ENCODE measurements at places on chromosomes 4 and X. TPM values are rescaled to one million over a fixed set of nuclear protein-coding genes. Genes with fewer than 3 reads are reported as not detected.

DNA sequence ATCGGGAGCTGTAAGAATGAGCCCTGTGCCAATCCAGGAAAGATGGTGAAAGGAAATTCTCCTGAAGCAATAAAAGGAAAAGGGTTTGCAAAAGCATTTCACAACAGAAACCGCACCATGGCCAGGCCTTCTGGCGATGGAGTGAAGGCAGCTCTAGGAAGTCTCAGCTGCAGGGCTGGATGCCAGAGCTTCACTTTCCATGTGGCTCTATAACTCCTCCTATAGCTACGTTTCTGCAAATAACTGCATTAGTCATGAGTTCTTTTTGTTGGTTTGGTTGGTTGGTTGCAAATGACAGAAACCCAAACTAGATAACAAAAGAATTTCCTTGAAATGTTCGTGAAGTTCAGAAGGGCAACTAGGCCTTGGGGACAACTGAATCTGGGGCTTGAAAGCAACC is 84.6 kb downstream of the RELL1 start:
- no peak for DNase-seq
- H3K36me3 ChIP-seq: no peaks in the 10 kb centered on the region
- H3K27ac ChIP-seq: no peak overlapping the region
- no peaks in the 10 kb centered on the region for H3K27me3 ChIP-seq
- no peaks in the 10 kb centered on the region for H3K4me1 ChIP-seq
- no peak overlapping the region for H3K4me3 ChIP-seq

GRCh38 chr4:153232768-153233167 is 28.5 kb downstream of the TRIM2 start:
- no peaks in the 10 kb centered on the region for H3K36me3 ChIP-seq
- H3K27ac ChIP-seq: peak overlapping the region; percentile 9
- H3K4me1 ChIP-seq: peaks cover 24% of the 10 kb centered on the region
- no peaks in the 10 kb centered on the region for H3K27me3 ChIP-seq
- DNase-seq: no peak
- no peak overlapping the region for H3K4me3 ChIP-seq

GRCh38 chrX:109954955-109955354 is 48.0 kb upstream of the TMEM164 start:
- no peaks in the 10 kb centered on the region for H3K4me1 ChIP-seq
- H3K4me3 ChIP-seq: no peak overlapping the region
- H3K36me3 ChIP-seq: no peaks in the 10 kb centered on the region
- DNase-seq: no peak
- H3K27ac ChIP-seq: no peak overlapping the region
- no peaks in the 10 kb centered on the region for H3K27me3 ChIP-seq

GRCh38 chr4:78796526-78796925 is 20.4 kb downstream of the BMP2K start:
- H3K36me3 ChIP-seq: no peaks in the 10 kb centered on the region
- H3K4me3 ChIP-seq: no peak overlapping the region
- no peaks in the 10 kb centered on the region for H3K27me3 ChIP-seq
- DNase-seq: no peak
- peaks cover 5% of the 10 kb centered on the region for H3K4me1 ChIP-seq

DNA sequence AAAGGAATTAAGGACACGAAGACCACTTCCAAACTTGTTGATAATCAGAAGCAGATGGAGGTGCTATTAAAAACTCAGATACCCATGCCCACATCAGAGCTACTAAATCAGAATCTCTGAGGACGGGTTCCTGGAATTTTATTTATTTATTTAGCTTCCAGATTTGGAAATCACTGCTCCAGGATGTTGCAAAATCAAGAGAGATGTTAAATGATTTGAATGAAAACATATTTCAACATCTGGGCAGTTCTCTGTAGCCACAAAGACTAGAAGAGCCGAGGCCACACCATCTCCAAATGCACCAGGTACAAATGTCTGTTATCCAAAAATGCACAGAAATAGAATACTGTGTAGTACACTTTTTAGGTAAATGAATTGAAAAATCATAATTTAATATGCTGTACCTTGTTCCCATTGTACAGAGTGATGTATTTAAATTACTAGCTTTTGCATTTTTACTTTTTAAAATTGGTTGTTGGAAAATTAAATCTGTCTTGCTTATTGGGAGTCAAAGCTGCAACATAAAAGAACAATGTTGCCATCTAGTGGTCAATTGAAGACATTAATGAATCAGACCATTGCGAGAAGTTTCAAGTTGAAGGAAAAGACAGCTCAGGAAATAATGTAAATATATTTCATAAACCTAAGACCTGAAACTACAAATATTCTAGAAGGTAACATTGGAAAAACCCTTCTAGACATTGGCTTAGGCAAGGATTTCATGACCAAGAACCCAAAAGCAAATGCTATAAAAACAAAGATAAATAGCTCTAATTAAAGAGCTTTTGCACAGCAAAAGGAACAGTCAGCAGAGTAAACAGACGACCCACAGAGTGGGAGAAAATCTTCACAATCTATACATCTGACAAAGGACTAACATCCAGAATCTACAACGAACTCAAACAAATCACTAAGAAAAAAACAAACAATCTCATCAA is 151.3 kb upstream of the TTC29 start:
- H3K27me3 ChIP-seq: no peaks in the 10 kb centered on the region
- H3K4me3 ChIP-seq: no peak overlapping the region
- H3K4me1 ChIP-seq: no peaks in the 10 kb centered on the region
- DNase-seq: no peak

DNA sequence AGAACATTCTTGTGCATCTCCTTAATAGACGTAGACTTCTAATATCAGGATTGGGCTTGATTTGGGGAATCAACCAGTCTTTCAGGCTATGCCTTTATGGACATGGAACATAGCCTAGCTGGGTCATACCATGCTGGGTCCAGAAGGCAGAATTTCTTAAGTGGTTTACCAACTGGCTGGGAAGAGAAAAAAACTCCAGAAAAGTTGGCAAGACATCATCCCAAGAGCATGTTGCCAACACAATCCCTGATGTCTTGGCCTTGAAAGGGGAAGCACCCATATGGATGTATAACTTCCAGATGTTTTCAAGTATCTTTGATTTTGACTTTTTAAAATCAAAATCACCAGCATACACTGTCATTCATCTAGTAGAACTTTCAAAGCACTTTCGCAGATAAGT is 138.0 kb upstream of the FGF13 start:
- H3K27me3 ChIP-seq: no peaks in the 10 kb centered on the region
- H3K4me1 ChIP-seq: no peaks in the 10 kb centered on the region
- DNase-seq: no peak
- no peak overlapping the region for H3K4me3 ChIP-seq
- no peaks in the 10 kb centered on the region for H3K36me3 ChIP-seq

DNA sequence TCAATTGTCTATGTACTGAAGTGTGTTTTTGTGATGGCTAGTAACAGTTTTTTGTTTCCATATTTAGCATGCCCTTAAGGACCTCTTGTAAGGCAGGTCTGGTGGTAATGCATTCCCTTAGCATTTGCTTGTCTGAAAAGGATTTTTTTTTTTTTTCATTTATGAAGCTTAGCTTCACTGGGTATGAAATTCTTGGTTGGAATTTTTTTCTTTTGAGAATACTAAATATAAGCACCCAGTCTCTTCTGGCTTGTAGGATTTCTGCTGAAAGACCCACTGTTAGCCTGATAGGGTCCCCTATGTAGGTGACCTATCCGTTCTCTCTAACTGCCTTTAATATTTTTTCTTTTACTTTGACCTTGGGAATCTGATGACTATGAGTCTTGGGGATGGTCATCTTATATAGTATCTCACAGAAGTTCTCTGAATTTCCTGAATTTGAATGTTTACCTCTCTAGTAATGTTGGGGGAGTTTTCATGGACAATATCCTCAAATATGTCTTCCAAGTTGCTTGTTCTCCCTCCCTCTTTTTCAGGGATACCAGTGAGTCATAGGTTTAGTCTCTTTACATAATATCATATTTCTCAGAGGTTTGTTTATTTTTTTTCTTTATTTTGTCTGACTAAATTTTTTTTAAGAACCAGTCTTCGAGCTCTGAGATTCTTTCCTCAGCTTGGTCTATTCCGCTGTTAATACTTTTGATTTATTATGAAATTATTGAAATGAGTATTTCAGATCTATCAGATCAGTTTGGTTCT is 157.1 kb upstream of the PGRMC2 start:
- H3K4me1 ChIP-seq: no peaks in the 10 kb centered on the region
- DNase-seq: no peak
- H3K27ac ChIP-seq: no peak overlapping the region
- no peaks in the 10 kb centered on the region for H3K36me3 ChIP-seq
- no peak overlapping the region for H3K4me3 ChIP-seq

DNA sequence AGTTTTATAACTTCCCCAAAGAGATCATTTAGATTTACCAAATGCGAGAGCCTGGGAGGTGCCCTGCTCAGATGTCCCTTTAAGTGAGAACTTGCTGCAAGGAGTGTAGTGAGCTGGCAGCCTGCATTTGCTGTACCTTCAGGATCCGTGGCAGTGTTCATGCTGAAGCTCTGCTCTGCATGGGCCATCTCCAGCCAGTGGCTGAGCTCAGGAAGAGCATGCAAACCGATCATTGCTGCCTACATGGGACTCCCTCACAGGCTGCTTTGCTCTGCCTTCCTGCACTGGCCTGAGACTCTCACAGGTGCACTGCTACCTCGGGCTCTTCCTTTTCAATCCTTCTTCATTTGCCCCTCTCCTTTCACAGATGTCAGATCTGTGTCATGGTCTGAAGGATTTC is 152.0 kb upstream of the SFRP2 start:
- H3K27ac ChIP-seq: no peak overlapping the region
- no peak overlapping the region for H3K4me3 ChIP-seq
- no peak for DNase-seq
- no peaks in the 10 kb centered on the region for H3K36me3 ChIP-seq
- no peaks in the 10 kb centered on the region for H3K27me3 ChIP-seq
- H3K4me1 ChIP-seq: no peaks in the 10 kb centered on the region

DNA sequence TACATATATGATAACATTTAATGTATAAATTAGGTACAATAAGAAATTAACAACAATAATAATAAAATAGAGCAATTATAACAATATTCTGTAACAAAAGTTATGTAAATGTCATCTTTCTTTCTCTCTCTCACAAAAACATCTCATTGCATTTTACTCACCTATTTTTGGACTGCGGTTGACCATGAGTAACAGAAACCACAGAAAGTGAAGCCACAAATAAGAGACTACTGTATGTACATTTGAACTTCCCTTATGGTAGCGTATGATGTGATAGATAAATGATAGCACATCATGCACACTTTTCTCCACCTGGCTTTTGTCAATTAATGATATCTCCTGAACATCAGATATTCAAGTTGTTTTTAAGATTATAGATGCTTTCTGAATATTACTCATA is 80.5 kb downstream of the HNRNPD start:
- no peaks in the 10 kb centered on the region for H3K27me3 ChIP-seq
- peaks cover 3% of the 10 kb centered on the region for H3K4me1 ChIP-seq
- H3K36me3 ChIP-seq: no peaks in the 10 kb centered on the region
- H3K4me3 ChIP-seq: no peak overlapping the region
- no peak for DNase-seq

DNA sequence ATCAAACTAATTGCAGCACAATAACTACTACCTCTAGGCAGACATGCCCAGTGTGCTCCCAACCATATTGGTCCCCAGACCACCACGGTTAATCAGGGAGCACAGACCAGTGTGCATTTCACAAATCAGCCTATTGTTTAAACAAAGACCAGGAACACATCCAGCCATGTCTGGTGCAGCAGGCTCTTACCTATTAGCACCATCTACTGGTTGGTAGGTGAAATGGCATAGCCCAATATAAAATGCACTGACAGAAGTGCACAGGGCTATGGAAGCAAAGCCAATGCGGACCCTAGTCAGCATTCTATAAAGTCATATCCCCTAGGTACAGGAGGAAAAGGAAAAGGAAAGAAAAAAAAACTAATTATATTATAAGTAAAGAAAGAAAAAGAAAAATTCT is 15.5 kb upstream of the CYLC1 start:
- H3K4me3 ChIP-seq: no peak overlapping the region
- H3K4me1 ChIP-seq: no peaks in the 10 kb centered on the region
- DNase-seq: no peak
- no peaks in the 10 kb centered on the region for H3K36me3 ChIP-seq
- H3K27ac ChIP-seq: no peak overlapping the region

GRCh38 chrX:73851014-73852009 is 288.3 kb downstream of the CHIC1 start:
- no peak overlapping the region for H3K4me3 ChIP-seq
- H3K27me3 ChIP-seq: no peaks in the 10 kb centered on the region
- peak; percentile 88 for DNase-seq
- H3K36me3 ChIP-seq: no peaks in the 10 kb centered on the region

DNA sequence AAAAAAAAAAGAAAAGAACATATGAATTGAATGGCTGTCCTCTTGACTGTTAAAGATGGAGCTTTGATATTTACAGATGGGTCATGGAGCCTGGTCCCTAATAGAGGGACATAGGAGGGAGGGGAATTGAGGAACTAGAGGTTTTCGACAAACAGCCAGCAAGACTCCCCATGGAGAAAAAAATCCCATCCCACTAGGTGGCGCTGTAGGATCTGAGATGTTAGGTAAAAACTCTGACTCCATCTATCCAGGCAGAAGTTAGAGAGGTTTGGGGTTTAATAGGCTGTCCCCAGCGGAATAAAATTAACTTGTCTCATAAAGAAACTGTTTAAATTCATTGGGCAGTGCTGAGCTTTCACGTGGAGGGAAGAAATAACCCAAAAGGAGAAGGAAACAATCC is 45.9 kb downstream of the HMGB2 start:
- H3K27me3 ChIP-seq: no peaks in the 10 kb centered on the region
- no peak overlapping the region for H3K27ac ChIP-seq
- no peak overlapping the region for H3K4me3 ChIP-seq
- H3K4me1 ChIP-seq: no peaks in the 10 kb centered on the region
- peaks cover 13% of the 10 kb centered on the region for H3K36me3 ChIP-seq

DNA sequence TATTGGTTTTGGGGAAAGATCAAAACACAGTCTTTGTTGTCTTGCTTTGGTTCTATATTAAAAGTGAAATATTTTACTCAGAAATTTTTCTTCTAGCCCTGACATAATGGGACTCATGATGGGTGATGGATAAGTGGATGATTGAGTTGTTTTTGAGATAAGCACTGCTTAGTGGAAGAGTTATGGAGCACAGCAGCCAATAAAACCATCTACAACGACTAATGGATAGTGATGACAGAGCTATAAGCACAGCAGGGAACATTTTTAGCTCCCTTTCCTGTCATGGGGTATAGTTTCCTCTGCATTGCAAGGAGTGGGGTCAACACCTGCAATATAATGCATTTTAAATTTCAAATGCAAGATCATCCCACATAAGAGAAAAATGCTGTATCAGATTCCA is 812.4 kb downstream of the STPG2 start:
- H3K36me3 ChIP-seq: no peaks in the 10 kb centered on the region
- H3K27me3 ChIP-seq: no peaks in the 10 kb centered on the region

- H3K27me3 ChIP-seq: no peaks in the 10 kb centered on the region
- no peaks in the 10 kb centered on the region for H3K36me3 ChIP-seq
- H3K27ac ChIP-seq: no peak overlapping the region
- DNase-seq: no peak
Observed at GRCh38 chr4:55625835-55626234, 10.3 kb downstream of the NMU start.

GRCh38 chr4:79292008-79292407 is 33.9 kb downstream of the NAA11 start:
- H3K27me3 ChIP-seq: no peaks in the 10 kb centered on the region
- DNase-seq: no peak
- H3K27ac ChIP-seq: no peak overlapping the region
- no peaks in the 10 kb centered on the region for H3K4me1 ChIP-seq
- H3K4me3 ChIP-seq: no peak overlapping the region
- H3K36me3 ChIP-seq: no peaks in the 10 kb centered on the region

Gene GLOD5
- total RNA-seq: 2.5 TPM

Gene CT45A5
- total RNA-seq: not detected

Gene DDX53
- total RNA-seq: not detected

Gene KIAA1210
- total RNA-seq: not detected

Gene ZNF718
- 9.2 TPM for total RNA-seq

Gene EREG
- total RNA-seq: 3.6 TPM

Gene ARHGAP36
- not detected for total RNA-seq

Gene STK32B
- total RNA-seq: 0.90 TPM

Gene CNKSR2
- 5.3 TPM for total RNA-seq

Gene BEX2
- 19.3 TPM for total RNA-seq
